Activated CD4-positive, alpha-beta memory T cell treated with anti-CD3 and anti-CD28 coated beads, Interleukin-2, amount 10 ng/mL, durations not matched to agents 7 days and 5 days (primary cell): ENCODE measurements at places on chromosomes 11 and 22. TPM values are rescaled to one million over a fixed set of nuclear protein-coding genes. Genes with fewer than 3 reads are reported as not detected.

DNA sequence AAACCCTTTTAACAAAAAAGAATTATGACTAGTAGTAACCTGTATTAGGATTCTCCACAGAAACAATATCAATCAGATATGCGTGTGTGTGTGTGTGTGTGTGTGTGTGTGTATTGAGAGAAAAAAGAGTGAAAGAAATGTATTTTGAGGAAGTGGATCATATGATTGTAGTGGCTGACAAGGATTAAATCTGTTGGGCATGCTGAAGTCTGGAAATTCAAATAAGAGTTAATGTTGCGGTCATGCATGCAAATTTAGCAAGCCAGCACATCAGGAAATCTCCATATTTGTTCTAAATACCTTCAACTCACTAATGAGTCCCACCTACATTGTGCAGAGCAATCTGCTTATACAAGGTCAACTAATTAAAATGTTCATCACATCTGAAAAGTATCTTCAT, 46.8 kb upstream of the IGLL5 start:
- H3K27me3 ChIP-seq = peaks cover 25% of the 10 kb centered on the region
- no peak overlapping the region for H3K4me3 ChIP-seq
- peaks cover 20% of the 10 kb centered on the region for H3K4me1 ChIP-seq
- H3K27ac ChIP-seq = no peak overlapping the region
- DNase-seq = no peak
- no peaks in the 10 kb centered on the region for H3K36me3 ChIP-seq

AMOTL1 gene
- total RNA-seq = 4.3 TPM

DNA sequence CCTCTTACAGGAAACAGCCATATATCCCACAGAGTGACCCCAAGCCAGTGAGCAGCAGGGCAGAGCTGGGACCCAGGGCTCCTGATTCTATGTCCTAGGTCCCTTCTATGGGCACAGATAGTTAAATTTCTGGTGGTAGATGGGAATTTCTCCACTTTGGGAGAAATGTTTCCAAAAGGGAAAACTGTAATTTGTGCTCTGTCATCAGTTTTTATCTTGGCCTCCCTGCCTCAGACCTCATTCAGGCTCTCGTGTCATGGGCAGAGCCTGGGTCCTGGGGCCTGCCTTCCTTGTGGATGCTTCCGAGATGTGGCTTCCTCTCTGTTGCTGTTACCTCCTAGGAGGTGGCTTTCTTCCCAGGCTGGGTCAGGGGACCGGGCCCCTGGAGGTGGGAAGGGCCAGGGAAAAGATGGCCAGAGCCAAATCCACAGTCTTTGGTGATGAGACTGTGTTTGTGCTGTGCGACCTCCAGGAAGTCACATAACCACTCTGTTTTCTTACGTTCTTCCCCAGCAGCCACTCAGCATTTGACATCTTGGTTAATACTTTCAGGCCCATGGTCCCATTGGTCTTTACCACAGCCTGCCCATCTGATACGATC, 8.6 kb downstream of the LRRC32 start:
- H3K4me1 ChIP-seq = peaks cover 18% of the 10 kb centered on the region
- no peak overlapping the region for H3K4me3 ChIP-seq
- no peak overlapping the region for H3K27ac ChIP-seq
- DNase-seq = no peak
- no peaks in the 10 kb centered on the region for H3K27me3 ChIP-seq
- H3K36me3 ChIP-seq = no peaks in the 10 kb centered on the region

GRCh38 chr22:36368359-36368983, 19.3 kb downstream of the MYH9 start:
- peaks cover 98% of the 10 kb centered on the region for H3K4me1 ChIP-seq
- peaks cover 78% of the 10 kb centered on the region for H3K36me3 ChIP-seq
- DNase-seq = no peak
- H3K27ac ChIP-seq = peak overlapping the region; percentile 85
- H3K27me3 ChIP-seq = no peaks in the 10 kb centered on the region

GRCh38 chr11:65730461-65730860, 9.9 kb upstream of the RNASEH2C start:
- H3K4me1 ChIP-seq = no peaks in the 10 kb centered on the region
- no peak for DNase-seq
- peaks cover 18% of the 10 kb centered on the region for H3K27me3 ChIP-seq
- no peaks in the 10 kb centered on the region for H3K36me3 ChIP-seq
- H3K27ac ChIP-seq = no peak overlapping the region
